Stimulated activated CD8-positive, alpha-beta memory T cell treated with anti-CD3 and anti-CD28 coated beads, Interleukin-4, amount 100 ng/mL, for 24 hours (primary cell): ENCODE measurements at places on chromosomes 12 and 14.

DNA sequence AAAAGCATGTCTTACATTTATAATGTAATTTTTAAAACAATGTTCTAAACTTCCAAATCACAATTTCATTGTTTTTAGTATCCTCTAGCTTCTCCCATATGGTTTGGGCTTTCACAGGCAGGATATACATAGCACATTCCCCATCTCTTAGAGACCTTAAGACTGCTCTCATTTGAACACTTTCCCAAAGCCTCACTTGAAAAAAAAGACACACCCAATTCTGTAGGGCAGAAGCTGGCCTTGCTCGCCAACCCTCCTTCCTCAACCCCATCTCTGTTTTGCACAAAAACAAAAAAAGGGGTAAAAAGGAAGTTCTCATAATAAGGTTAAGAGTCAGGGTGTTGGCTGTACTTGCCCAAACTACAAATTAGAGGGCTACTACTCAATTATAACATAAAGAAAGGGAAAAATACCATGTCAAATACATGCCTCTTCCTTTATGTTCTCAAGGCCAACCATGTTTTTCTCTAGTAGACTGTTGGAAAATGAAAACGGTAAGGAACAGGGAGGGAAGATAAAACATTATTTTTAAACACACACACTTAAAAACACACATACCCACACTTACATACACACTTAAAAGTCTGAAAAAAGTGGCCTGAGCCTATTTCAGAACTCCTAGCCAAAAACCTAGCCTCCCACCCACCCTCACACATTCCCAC lies 9.9 kb upstream of the KANSL2 start:
- DNase-seq: no peak

- DNase-seq: no peak
Observed at GRCh38 chr12:59499774-59500173, 96.1 kb upstream of the SLC16A7 start.

- DNase-seq: no peak
Observed at GRCh38 chr12:39006286-39006685, 100.9 kb upstream of the CPNE8 start.

- no peak for DNase-seq
Observed at GRCh38 chr12:106764220-106764619, 10.3 kb upstream of the RIC8B start.

DNA sequence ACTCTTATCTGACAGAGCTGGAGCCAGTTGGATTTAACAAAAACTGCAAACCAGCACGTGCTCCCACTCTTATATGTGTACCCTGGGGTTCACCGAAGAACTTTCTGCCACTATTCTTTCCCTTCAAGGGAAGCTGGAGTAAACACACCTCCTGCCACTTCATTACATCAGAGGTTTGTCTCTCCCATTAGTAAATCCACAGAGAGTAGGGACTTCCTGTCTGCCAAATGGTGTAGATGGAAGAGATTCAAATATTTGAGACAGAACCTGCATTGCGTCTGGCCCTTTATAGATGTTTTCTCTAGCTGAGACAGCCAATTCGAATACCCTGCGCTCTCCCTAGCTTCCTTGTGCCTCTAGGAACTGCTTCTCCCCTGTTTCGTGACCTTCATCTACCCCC lies 29.1 kb upstream of the AEBP2 start:
- no peak for DNase-seq

GRCh38 chr12:6613015-6613775 lies 6.0 kb upstream of the CHD4 start:
- DNase-seq: no peak

GRCh38 chr12:119229837-119230236 lies 51.1 kb downstream of the HSPB8 start:
- no peak for DNase-seq
